ENCODE measurements at places on chromosomes 4 and X.

GRCh38 chr4:90951037-90951436, 823.8 kb downstream of the CCSER1 start:
- peak; percentile 75 for DNase-seq

- DNase-seq = peak; percentile 57
Measured at GRCh38 chr4:4519297-4519894, 22.5 kb downstream of the STX18 start.

DNA sequence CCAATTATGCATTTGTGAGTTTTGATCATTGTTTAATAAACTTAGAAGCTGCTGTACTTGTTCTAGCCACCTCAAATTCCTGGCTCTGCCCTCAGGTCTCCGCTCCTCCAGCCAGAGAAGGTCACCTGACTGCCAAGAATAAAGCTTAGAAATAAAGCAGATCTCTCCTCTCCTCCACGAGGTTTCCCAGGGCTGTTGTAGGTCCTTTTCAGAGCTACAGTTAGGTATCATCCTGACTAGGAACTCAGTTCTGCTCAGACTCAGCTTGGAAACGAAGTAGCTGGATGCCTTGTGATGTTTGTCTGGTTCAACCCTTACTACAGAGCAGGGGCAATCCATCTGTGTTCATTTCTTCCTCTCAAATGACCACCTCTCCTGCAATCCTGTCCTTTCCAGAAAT, 79.1 kb upstream of the RAPGEF2 start:
- no peak for DNase-seq

- DNase-seq = no peak
Measured at GRCh38 chrX:65406532-65406931, 128.1 kb downstream of the LAS1L start.

- no peak for DNase-seq
Measured at GRCh38 chr4:78040431-78040830, 16.7 kb upstream of the FRAS1 start.

GRCh38 chr4:158722291-158722916, 792 bp downstream of the PPID start:
- DNase-seq = peak; percentile 55

GRCh38 chrX:52140020-52140419, 44.7 kb upstream of the MAGED4 start:
- no peak for DNase-seq

DNA sequence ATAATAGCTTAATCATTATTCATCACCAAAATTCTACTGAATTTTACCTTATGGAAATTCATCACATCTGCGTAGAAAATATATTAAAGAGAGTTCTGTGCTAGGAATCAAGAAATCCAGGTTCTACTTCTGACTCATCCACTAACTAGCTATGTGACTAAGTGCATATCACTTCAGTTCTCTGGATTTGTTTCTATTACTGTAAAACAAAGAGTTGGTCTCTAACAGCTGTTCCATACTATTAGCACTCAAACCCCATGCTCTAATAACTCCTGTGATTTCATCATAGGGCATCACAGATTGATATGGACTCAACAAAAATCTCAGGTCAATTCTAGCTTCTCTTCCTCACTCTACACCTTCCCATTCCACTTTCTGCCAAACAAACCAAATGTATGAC, 572.0 kb downstream of the INPP4B start:
- peak; percentile 65 for DNase-seq

GRCh38 chrX:96918864-96919263, 35.2 kb downstream of the RPA4 start:
- no peak for DNase-seq

DNA sequence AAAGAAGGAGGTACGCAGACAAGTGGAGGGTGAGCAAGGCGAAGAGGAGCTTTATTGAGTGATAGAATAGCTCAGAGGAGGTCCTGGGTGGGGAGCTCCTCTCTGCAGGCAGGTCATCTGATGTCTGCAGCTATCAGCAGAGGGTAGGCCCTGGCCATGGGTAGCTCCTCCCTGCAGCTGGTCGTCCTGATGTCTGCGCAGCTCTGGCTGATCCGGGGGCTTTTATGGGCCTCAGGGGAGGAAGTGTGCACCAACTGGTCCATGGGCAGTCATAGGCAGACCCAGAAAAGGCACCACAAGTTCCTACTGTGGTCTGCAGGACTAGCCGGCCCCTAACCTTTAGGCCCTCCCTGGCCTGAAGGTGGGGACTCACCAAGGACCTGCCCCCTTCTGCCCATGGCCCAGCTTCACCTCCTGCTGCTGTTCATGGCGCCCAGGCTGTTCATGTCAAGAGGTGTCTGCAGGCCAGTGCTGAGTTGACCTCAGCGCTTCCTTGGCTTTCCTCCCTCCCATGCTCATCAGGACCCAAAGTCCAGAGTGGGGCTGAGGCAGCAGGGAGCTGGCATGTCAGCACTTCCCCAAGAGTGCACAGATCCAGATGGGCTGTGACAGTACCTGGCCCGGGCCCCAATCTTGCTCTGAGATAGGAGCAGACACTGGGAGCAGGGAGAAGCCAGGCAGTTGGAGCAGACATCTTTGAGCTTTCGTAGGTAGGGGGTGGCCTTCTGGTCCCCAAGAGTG, 46.1 kb downstream of the ARAP2 start:
- DNase-seq = no peak

GRCh38 chr4:30839583-30840520, 119.7 kb downstream of the PCDH7 start:
- peak; percentile 84 for DNase-seq

DNA sequence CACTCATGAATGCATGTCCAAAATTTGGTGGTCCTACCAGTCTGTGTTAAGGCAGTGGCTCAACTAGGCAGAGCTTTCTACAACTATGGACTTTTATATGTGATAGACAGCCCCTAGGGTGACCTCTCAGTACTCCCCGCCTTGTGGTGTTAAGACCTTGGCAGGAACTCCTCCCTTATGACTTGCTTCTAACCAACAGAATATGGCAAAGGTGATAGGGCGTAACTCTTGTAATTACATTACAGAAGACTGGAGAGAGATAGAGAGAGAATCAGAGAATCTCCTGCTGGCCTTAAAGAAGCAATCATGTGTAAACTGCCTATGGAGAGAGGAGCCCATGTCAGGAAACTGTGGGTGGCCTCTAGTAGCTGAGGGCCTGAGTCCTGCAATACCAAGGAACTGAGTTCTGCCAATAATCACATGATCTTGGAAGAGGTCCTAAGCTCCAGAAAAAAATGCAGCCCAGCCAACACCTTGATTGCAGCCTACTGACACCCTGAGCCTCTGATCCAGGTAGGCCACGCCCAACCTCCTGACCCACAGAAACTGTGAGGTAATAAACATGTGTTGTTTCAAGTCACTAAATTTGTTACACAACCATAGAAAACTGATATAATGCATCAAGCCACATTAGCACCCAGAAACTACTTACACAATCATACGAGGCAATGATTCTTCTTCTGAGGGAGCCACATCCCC, 68.9 kb downstream of the INPP4B start:
- DNase-seq = no peak

GRCh38 chrX:31588355-31588754, 516.5 kb upstream of the FTHL17 start:
- no peak for DNase-seq

DNA sequence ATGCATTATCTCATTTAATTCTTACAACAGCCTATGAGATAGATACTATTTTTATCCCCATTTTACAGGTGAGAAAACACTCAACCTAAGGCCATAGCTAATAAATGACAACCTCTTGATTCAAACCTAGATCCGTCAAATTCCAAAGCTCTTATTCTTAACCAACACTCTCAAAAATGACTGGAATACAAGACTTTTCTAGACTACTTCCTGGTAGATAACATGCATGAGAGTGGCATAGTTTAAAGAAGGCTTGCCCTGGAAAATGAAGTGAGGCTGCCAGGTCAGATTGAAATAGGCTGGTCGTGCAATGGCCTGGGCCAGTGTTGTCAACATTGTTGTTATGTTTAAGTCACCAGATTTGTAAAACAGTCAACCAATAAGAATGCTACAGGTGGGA, 86.6 kb downstream of the DNAAF6 start:
- DNase-seq = no peak

GRCh38 chrX:150704030-150704613, 10.9 kb downstream of the MTMR1 start:
- peak; percentile 67 for DNase-seq

GRCh38 chrX:87397103-87397886, 120.3 kb upstream of the KLHL4 start:
- peak; percentile 33 for DNase-seq

- no peak for DNase-seq
Measured at GRCh38 chrX:24732766-24733500, 39.2 kb downstream of the POLA1 start.

DNA sequence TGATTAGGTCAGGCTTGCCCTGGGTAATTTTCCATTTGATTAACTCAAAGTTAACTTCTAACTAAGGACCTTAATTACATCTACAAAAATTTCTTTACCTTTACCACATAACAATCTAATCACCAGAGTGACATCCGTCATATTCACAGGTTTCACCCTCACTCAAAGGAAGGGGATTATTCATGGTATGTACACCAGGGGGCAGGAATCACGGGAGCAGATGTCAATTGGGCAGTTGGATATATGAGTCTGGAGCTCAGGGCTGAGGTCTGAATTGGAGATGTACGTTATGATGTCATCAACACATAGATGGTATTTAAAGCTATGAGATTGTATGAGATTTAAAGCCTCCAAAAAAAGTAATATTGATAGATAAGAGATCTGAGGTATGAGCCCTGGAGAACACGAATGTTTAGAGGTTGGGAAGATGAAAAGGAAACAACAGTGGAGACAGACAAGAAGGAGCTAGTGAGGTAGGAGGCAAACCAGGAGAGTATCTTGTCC, 52.9 kb downstream of the PGRMC1 start:
- no peak for DNase-seq

GRCh38 chr4:183645326-183645725, 13.7 kb downstream of the RWDD4 start:
- DNase-seq = no peak

All from mesenchymal stem cell (in vitro differentiated cells and primary cell).